ENCODE measurements at places on chromosomes 7 and 10.
A peak's percentile ranks its signal among the peaks of the same experiment; 100 is the strongest.

DNA sequence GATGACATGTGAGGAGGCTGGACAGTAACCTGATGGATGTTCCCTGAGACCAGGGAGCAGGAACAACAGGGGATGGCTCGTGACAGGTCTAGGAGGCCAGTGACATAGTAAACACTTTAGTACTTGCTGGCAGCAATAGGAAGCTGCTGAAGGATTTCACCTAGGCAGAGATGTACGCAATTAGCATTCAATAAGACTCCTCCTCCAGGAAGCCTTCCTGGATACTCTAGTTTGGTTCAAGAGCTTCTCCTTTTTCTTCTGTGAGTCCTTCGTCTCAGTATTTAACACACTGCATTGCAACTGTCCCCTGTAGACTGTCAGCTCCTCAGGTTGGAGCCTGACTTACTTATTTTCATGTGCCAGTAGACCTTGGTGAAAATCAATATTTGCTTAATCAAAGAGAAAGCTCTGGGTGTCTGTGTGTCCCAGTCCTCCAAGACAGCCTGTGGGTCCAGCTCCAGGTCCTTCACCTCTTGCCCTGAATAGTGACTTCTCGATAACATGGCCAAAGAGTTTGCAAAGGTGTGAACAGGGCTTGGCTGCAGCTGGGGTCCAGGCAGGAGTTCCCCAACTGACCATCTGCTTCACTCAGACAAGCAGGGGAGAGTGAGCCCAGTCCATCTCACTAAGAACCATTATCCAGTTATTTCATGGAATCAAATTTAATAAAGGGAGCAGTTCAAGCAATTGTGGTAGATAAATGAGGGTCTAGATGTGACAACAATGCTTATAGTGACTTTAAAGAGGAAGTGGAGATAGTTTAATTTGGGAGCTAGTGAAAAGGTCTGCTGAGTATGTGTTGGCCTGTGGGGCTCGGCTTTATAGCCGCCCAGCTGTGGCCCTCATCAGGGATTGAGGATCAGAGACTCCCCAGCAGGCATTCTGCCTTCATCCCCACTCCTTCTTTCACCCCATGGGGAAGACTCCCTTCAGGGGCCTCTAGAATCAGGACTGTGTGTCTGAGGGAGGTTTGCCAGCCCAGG lies 9.4 kb downstream of the TMEM273 start:
- DNase-seq, result no peak

GRCh38 chr7:54354436-54354835 lies 187.7 kb upstream of the VSTM2A start:
- DNase-seq, result no peak

DNA sequence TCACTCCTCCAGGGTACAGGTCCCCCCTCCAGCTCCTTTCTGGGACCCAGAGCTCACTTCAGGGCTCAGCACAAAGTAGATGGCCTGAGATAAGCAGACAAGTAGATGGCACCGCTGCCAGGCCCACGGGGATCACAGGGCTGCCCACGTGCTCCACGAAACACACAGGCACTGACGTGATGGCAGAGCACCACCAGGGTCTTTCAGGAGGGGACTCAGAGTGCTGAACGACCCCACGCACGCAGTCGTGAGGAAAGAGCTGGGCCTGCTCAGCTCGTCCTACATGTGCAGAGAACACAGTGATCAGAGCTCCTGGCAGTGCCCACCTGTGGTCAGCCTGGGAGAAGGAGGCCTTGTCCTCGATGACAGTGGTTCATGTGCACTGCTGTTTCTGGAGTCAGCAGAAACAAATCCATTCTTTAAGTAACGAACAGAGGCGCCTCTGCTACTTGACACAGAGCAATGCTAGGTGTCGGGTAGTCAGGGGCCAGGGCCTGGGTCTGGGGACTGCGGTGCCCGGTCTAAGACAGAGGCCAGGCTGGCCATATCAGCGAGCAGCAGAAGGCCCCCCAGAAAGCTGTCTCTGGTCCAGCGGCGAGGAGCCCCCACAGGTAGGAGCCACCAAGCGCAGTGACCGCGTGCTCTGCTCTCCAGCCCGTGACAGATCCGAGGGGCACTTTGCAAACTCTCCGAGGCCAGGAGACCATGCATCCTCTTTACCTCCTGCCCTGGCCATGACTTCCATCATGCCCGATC lies 129.8 kb upstream of the FAM20C start:
- DNase-seq, result no peak

DNA sequence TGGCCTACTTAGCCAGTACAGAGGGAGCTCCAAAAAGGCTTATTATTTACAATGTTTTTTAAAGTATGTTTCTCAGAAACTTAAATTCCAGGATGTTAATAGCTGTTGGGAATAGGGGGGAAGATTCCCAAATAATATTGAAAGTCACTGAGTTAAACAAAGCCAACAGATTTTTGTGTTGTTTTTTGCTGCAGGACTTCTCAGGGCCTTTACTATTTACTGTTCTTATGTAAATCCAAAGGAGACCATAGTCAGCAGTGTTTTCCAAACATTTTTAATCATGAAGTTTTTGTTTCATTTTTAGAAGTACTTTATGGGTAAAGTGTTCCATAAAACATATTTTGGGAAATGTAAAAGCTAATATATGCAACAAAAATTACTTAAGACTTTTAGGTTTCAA lies 100.4 kb upstream of the GSDME start:
- DNase-seq, result no peak

DNA sequence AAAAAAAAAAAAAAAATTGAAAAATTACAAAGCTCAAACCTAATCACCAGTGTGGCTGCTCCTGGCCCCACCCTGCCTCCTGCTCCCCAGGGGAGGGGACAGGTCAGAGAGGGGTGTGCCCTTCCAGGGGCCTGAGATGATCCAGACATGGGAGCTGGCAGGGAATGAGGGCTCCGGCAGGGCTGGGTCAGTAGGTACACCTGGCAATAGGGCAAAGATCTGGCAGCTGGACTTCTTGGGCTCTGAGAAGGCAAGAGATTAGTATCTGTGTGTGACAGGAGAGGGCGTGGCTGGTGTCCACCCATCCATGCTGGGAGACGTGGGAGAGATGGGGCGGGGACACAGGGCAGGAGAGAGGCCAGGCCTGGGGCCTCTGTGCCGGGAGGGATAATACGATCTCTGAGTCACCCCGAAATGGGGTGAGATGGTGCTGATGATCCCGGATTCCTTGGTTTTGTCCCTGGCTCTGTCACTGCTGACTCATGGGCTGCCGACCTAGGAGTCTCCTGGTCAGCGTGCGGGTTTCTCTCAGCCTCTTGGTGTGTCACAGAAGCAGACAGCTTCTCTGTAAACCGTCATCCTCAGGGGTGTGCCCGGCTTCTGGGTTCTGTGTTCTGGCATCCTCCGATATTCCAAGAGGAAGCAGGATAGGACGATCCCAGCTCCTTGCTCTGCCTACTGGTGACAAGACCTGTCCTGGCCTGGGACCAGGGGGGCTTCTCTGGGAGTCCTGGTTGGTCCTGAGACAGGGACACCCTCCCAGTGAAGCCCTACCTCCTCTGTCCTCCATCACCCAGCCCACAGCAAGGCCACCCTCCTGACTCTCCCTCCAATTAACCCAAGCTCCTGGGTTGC lies 8.2 kb upstream of the CLDN4 start:
- DNase-seq, result peak; percentile 42

- no peak for DNase-seq
These were observed 233.7 kb upstream of the PHYHIPL start for GRCh38 chr10:58942724-58943123.

GRCh38 chr10:73211106-73211811 lies 35.8 kb downstream of the DNAJC9 start:
- DNase-seq, result no peak

DNA sequence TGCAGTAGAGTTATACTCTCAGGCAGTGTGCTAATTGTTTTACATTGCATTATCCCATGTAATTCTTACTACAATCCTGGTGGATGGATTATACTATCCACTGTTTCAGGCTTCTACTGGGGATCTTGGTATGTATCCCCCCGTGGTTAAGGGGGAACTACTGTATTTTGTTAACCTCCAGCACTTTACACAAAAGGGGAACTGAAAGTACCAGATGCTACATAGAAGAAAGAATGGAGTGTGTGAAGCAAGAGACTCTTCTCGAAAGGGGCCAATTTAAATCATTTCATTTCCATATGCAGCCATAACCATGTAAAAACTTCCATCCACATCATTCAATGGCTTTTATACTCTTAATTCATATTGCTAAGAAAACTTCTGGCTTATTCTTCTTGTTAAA lies 69.4 kb downstream of the C1GALT1 start:
- no peak for DNase-seq

DNA sequence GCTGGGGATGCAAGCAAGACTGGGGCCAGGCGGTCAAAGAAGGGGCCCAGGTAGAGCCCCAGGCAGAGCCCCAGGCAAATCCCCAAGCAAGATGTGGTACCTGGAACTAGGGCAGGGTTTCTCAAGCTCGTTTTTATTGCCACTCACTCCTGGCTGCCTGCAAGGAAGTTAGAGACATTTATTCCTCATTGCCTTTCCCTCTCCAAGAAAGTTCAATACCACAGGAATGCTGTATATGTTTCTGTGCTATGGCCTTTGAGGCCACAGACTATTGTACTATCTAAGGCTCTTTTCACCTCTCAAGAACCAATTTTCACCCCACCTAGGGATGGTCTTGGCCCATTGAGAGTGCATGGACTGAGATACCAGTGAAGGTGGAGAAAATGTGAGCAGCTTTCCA lies 71.3 kb downstream of the TACC2 start:
- DNase-seq, result no peak
